ENCODE measurements at places on chromosomes 4 and X. TPM values are rescaled to one million over a fixed set of nuclear protein-coding genes. Genes with fewer than 3 reads are reported as not detected.

The BEX3 gene
- 175 TPM for total RNA-seq

DNA sequence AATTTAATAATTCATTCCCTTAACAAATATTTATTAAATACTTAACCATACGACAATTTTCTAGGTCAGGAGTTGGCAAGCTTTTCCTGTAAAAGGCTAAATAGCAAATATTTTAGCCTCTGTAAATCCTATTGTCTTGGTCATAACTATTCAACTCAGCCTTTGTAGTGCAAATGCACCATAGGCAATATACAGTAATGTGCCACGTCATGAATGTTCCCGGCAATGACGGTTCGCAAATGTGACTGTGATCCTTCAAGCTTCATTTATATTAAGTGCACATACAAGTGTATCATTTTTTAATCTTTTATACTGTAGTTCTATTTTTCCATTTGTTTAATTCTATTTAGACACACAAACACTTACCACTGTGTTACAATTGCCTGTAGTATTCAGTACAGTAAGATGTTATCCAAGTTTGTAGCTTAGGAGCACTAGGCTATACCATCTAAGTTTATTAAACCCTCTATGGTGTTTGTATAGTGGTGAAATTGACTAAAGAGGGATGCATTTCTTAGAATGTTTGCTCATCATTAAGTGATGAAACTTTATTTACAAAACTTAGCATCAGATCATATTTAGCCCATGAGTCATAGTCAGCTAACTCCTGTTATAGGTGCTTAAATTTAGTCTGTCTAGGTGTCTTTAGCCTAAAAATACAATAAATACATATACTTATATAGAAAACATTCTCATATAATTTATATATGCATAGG is 553.6 kb downstream of the STPG2 start:
- no peak for DNase-seq

DNA sequence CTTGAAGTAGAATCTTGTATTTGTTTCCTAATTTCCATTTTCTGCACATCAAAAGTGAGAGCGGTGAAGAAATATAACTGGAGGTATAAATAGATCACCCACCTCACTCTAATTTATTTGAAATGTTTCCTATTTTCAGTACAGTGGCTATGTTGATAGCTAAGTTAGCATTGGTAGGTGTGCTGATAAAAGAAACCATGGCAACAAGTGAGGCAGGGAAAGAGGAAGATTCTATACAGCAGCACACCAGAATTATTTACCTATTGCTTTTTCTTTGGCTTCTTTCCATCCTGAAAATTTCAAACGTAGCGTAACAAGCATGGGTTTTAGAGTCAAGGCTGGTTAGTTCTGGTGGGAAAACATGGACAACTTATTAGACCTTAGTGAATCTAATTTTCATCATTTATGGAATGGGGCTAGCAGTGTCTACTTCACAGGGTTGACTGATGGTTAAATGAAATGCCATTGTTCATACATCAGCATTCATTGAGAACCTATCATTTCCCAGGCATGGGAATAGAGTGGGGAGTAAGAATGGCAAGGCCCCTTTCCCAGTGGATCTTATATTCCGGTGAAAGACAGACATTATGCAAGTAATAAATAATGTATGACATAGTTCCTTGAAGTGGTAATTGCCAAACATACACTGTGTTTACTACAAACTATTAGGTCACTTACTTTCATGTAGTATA is 30.6 kb upstream of the CTSO start:
- no peak for DNase-seq

DNA sequence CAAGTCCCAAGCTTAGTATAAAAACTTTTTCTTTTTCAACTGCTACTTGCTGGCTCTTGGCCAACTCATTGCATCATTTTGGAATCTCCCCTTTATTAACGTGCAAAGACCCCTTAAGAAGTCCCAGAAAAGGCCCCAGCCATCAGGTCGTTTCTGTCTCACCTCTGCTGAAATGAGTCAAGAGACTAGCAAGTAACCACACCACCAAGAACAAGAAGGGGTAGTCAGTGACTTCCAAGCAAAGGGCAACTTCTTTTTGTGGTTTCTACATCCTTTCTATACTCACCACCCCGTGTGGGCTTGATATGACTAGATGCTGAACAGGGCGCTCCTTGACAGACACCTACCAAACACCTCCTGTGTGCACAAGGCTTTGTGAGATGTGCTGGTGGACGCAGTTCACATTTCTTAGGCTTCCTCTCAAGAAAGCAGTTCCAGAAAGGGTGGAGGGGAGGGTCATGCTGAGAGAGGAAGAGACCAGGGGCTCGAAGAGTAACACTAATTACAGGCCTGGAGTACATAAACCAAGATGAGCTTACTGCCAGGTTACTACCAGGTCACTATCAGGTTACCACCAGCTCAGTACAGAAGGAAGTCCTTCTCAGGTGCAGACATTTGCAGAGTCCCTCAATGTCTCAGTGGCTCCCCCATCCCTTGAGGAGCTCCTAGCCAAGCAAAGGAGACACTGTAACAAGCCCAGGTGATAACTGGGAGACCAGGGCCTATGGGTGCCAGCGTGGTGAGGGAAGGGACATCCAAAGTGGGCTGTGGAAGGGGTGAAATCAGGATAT is 19.3 kb downstream of the JAKMIP1 start:
- no peak for DNase-seq

GRCh38 chrX:143669395-143669794 is 33.5 kb upstream of the SLITRK4 start:
- DNase-seq: no peak

The ATP2B3 gene
- 0.69 TPM for total RNA-seq

The ARAF gene
- total RNA-seq: 12.3 TPM

- no peak for DNase-seq
Observed at GRCh38 chr4:42673082-42673425, 16.1 kb upstream of the ATP8A1 start.

GRCh38 chr4:162409048-162409447 is 245.2 kb upstream of the FSTL5 start:
- DNase-seq: no peak

DNA sequence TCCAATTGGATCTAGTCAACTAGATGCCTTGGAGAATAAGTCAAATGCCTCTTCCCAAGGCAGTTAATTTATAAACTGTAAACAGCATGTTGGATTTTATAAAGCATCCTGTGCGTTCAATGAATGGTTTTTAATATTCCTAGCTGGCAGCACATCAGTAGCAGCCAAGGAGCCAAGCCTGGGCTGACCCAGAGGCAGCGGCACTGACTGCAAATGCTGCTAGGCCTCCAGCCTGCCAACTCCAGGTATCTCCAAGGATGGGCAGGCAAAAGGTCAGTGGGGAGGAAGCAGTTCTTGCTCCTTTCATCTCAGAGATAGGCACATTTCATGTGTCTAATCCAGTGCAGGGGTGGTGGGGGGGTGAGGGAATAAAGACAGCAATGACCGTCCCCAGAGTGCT is 9.5 kb downstream of the NDP start:
- no peak for DNase-seq

DNA sequence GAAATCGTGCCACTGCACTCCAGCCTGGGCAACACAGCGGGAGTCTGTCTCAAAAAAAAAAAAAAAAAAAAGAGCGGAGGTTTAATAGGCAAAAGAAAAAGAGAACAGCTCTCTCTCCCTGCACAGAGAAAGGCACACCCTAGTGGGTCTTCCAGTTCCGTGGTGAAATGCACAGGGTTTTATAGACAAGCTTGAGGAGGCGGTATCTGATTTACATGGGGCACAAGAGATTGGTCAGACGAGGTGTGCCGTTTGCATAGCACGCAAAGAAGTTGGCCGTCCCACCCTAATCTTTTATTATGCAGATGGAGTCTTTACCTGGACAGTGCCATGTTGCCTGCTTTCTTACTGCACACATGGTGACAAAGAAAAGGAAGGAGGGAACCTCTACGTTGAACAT is 33.5 kb upstream of the REST start:
- no peak for DNase-seq
